ENCODE measurements at places on chromosomes 11 and 22.

DNA sequence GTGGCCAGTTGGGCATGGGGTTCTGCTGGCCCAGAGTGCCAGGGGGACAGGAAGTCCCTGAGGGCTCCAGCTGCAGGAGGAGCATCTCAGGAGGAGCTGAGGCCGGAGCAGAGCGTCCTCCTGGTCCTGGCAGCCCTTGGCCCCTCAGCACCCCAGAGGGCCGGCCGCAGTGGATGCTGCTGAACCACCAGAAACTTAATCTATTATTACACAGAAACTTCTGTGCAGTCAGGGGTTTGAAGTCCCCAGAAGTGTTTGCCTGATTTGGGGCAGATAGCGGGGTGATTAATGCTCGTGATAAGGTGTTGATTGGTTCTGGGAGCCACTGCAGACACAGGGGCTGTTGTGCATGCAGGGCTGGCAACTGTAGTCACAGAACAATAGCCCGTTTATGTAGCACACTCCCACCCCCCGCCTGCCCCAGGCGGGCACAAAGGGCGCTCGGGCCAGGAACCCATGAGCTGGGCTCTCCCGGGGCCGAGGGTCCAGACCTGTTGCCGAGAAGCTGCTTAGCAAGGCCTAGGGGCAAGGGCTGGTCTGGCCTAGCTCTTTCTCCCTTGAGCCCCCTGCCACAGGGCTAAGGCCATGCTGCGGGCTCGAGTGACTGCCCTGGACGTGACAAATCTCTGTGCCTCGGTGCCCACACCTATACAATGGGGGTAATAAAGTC, 29.0 kb upstream of the KCNQ1OT1 start:
- no peak for DNase-seq

GRCh38 chr11:28476049-28476448, 367.9 kb downstream of the METTL15 start:
- no peak for DNase-seq

- DNase-seq, result no peak
These were observed 136.0 kb downstream of the C11orf58 start for GRCh38 chr11:16874275-16874975.

DNA sequence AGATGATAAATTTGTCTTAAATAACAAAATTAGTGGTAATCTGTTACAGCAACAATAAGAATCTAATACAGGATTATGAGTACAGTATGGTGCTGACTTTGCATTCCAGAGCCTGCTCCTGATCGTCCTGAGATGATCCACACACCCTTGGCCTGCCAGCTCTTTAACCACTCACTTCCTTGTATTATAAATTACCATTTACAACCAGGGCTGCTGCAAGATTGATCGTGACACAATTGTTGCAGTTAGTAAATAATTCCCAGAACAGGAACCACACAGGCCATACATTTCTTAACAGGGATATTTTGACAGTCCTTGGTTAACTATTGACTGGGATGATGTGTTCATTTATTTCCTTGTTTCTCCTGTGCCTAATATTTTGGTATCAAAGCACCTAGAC, 3.8 kb upstream of the CBLIF start:
- no peak for DNase-seq

- DNase-seq, result no peak
These were observed 37.8 kb upstream of the TH start for GRCh38 chr11:2209370-2209801.

DNA sequence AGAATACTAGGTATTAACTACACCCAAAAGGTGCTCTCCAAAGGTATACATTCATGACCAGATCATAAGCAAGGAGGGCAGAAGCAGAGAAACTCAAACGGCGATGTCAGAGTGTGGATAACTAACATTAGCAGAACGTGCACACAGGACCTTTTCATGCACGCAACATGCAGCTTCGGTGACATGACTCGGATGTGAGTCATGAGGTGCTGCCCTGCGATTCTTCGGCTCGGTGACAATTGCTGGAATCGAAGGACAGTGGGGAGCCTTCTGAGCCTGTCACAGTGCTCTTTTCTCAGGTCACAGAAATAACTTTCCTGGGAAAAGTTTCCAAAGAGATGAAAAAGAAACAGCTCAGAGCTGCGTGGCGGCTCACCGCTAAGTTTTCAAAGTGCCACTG, 418.5 kb upstream of the SYN3 start:
- DNase-seq, result no peak

DNA sequence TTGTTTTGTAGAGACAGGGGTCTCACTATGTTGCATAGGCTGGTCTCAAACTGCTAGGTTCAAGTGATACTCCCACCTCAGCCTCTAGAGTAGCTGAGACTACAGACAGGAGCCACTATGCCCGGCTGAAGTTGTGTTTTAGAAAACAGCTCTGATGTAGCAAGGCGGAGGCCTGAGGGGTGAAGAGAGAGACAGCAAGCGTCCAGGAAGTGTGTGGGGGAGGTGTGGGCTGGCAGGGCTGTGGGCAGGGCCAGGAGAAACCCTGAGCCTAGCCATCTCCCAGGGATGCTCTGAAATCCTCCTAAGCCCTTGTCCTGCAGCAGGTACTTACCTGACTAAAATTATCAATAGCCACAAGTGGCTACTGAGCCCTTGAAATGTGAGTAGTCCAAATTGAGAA, 16.1 kb upstream of the RPS3 start:
- DNase-seq, result no peak

DNA sequence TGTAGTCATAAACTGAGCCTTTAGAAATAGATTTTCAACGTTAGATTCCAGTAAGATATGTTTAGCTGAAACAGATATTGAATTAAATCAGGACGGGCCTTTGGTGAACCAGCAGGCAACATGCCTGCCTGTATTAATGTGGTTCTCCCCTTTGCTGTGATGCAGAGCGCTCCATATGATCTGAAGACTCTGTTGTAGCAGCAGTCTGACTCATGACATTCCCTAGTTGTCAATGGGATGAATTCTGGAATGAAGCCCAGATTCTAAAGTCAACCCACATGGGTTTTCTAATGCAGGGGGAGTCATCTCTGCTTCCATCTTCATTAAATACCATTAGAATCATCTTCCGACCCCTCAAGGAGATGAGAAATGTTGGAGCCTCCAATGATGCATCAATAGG, 864.5 kb downstream of the NTM start:
- DNase-seq, result no peak

- no peak for DNase-seq
These were observed 75.3 kb upstream of the NCAM1 start for GRCh38 chr11:112885744-112886433.

GRCh38 chr11:122197066-122197987, 81.3 kb upstream of the BLID start:
- DNase-seq, result no peak

DNA sequence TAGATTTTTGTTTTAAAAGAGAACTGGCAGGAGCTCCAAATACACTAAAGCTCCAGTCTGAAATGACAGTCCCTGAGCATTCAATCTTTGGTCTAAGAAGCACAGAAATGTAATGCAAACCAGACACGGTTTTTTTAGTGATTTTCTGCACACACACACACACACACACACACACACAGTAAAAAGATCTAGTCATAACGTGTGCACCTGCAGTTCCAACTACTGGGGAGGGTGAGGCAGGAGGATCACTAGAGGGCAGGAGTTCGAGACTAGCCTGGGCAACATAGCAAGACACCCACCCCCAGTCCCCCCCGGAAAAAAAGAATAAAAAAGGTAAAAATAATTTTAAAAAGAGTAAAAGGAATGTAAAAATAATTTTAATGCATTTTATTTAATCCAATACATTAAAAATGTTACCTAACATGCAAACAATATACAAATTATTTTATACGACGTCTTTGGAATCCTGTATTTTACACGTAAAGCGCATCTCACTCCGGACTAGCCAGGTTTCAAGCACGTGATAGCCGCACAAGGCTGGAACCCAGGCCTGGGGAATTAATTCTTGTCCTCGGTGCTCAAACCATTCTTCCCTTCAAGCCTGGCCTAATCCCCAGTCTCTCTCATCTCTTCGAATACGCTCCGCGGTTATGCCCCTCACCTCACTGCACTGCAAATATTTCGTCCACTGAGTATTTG, 762 bp upstream of the TBC1D22A start:
- DNase-seq, result no peak

GRCh38 chr22:40862013-40862412, at the start of gene DNAJB7:
Gene DNAJB7, minus strand, starts transcription at chr22:40862113. Its CDS starts 119 bp downstream, at chr22:40861994.
- DNase-seq, result no peak

DNA sequence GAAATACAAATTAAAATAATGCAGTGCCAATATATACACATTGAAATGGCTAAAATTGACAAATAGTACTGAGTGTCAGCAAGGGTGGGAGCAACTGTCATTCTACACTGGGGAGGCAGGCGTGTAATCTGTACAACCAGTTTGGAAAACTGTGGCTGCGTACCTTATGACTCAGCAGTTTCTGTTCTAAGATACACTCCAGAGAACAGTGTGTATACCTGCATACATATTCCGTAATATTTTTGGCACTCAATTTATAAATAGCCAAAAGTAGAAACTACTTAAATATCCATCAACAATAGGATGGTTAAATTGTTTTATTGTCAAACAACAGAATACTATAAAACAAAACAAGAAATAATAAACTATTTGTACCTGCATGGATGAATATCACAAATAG, 57.6 kb downstream of the RNF169 start:
- DNase-seq, result no peak

GRCh38 chr22:23500508-23501260, 79.4 kb downstream of the IGLL1 start:
- no peak for DNase-seq

- no peak for DNase-seq
These were observed 73.0 kb downstream of the TENM4 start for GRCh38 chr11:79367844-79368243.

GRCh38 chr11:120354068-120354467, 17.9 kb downstream of the ARHGEF12 start:
- DNase-seq, result no peak

DNA sequence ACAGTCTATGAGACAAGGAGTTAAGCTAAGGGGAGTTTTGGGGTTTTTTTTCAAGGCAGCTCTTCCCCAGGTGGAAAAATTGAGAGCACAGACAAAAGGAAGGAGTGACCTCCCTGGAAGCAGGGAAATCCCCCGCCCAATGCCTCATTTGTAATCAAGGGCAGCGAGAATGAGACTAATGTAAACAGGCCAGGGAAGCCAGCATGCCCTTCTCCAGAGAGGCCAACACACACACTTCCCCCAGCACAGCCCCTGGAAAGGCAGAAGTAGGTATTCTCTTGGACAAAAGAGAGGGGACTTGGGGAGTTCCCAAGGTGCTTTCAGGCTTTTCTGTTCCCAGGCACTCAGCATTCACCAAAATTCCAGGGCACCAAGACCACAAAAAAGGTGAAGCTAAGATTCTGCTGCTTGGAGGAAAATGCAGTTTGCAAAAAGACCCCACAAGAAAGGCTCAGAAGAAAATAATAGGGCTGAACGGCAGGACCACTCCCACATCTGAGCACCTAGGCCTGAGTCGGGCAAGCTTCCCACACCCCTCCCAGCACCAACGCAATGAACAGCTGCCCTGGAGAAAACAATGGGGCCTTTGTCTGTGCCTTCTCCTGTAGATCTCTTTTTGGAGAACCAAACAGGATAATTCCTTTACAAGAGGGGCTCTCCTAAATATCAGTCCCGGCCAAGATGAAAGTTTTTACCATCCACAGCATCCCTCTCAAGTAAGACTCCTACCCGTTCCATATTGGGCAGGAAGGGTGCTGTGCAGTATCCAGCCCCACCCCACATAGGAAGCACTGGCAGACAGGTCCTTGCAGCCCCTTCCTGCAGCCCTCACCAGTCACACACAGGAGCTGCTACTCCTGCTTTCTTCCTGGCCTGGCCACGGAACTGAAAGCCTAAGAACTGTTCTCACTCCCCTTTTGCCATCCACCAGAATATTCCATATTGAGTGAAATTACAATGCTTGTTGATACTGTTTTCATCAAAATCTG, 70.7 kb upstream of the AKIP1 start:
- no peak for DNase-seq

GRCh38 chr11:80849253-80849652, 1408.4 kb upstream of the TENM4 start:
- no peak for DNase-seq

DNA sequence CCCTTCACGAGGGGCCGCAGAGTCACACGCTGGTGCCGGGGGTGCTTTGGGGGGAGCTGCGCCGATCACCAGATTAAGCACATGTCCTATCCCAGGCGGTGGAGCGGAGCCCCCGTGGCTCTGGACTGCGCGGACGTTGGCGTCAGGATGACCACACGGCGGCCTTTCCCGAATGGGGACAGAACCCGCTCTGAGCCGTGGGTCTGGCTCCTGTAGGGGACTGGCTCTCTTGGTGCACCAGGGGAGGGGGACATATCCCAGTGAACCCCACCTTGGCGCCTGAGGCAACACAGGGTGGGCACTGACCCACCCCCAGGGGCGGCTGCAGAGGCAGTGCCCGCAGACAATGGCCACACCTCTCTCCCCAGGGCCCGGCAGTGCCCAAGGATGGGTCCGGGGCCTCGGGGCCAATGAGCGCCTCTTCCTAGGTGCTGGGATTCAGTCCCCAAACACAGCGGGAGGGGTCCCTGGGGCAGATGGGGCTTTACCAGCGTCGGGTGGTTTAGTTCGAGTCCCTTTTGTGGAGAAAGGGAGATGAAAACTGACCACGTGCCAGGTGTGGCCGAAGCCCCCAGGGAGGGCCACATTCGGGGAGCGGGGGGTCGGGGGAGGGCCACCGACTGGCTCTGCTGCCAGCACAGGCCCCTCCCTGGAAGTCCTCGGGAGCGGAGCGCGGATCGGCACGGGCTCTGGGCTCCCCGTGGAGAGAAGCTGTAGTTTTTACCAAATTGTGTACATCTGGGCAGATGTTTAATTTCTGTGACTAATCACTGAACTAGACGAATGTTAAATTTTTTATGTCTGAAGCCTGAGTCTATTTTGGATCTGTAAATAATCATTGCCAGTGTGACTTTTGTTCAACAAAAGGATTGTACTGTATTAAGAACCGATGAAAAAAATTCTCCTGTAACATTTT, 58.9 kb downstream of the GRAMD4 start:
- no peak for DNase-seq

DNA sequence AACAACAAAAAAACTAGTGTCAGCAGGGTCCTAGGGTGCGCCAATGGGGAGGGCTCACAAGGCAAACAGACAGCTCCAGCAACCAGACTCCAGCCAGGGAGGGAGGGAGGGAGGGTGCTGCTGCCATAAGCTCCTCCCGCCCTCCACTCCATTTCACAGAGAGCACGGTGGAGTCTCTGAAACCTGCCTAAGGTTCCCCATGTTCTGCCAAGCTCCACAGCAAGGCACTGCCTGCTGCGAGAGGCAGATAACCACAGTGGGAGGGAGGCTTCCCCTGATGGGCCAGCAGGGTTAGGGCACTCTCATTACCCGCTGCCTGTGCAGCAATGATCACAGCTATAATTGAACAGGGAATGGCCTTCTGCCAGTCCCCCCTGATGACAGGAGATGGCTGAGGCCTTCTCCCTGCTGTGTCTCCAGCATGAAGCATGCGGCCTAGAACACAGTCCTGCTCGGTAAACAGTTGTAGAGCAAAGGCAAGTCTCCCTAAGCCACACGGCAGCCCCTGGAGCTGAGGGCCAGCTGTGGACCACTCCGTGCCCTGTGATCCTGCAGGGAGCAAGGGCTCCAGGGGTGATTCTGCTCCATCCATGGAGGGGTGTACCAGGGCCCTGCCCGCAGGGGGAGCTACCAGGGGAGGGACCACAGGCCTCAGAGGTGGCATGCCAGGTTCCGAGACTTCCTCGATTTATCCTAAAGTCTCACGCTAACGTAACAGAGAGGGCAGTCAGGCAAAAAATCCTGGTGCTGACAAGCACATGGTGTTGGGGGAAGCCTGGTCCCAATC, 42.9 kb downstream of the PC start:
- DNase-seq, result no peak

- DNase-seq, result no peak
These were observed 2.2 kb downstream of the RAD9A start for GRCh38 chr11:67393990-67394389.
